ENCODE measurements at places on chromosomes 3 and 15.

- no peak for DNase-seq
Observed at GRCh38 chr3:152352554-152352953, 83.8 kb downstream of the MBNL1 start.

- DNase-seq, result no peak
Observed at GRCh38 chr3:123755501-123755900, 128.6 kb downstream of the MYLK start.

DNA sequence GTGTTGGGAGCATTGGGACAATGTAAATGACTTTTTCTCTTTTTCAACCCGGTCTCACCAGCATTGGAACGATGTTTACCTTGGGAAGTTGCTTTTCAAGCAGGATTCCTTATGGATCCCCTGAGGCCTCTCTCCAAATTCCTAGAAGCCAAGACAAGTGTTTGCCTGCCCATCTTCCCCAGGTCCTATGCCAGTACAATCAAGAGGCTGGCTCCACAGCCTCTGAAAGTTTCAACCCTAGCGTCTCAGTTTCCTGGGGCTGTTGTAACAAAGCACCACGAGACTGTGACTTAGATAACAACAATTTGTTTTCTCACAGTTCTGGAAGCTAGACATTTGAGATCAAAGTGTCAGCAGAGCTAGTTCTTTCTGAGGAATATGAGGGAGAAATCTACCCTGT is 347.2 kb upstream of the UMPS start:
- no peak for DNase-seq

DNA sequence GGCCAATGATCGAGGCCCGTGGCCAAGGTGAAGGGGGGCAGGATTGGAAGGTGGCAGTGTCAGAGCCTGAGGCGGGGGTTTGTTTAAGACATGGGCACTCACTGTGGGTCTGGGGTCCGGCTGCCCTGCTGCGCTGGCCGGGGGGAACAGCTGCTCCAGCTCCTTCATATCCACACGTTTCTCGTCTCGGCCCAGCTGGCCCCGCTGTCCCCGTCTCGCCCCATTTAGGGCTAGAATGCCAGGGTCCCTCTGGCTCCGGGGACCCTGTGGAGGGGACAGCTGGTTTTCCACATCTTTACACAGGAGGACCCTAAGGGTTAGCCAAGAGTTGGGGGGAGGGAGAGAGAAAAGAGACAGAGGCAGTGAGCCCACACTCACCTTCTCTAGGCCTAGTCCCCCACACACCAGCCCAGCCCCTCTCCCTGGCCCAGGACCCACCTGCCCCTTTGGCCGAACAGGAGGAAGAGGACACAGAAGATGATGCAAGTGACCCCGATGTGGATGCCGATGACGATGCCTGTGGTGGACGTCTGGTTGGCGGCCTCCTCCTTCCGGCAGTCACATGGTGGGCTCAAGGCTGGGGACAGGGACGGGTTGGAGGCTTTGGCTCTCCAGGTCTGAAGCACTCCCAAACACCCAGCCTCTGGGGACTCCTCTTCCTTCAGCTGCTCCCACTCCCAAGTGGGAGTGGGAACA is 25.0 kb downstream of the RNU5B-1 start:
- DNase-seq, result no peak

GRCh38 chr15:75153087-75153486 is 48.6 kb upstream of the C15orf39 start:
- peak; percentile 28 for DNase-seq

DNA sequence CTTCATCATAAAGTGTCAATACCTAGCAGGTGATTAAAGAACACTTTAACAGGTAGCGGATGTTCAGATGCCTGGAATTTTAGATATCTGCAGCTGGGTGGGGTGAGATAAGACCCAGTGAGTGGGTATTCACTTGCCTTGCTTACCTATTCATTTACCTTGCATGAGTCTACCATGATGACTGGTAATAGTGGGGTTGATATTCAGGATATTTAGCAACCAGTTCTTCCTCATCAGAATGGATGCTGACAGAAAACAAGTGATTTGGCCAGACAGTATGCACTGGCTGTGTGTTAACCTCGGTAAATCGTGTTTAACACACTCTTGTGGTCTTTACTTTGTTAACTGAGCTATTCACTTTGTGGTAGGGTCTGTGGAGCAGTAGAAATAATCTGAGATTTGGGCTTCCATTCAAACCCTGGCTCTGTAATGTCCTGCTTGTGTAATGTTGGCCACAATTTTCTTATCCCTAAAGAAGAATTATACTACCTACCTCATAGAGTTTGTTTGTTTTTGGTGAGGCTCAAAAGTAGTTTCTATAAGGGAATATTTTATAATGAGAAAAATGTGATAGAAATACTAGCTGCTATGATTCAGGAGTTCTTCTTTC is 391.9 kb upstream of the TBL1XR1 start:
- DNase-seq, result no peak

DNA sequence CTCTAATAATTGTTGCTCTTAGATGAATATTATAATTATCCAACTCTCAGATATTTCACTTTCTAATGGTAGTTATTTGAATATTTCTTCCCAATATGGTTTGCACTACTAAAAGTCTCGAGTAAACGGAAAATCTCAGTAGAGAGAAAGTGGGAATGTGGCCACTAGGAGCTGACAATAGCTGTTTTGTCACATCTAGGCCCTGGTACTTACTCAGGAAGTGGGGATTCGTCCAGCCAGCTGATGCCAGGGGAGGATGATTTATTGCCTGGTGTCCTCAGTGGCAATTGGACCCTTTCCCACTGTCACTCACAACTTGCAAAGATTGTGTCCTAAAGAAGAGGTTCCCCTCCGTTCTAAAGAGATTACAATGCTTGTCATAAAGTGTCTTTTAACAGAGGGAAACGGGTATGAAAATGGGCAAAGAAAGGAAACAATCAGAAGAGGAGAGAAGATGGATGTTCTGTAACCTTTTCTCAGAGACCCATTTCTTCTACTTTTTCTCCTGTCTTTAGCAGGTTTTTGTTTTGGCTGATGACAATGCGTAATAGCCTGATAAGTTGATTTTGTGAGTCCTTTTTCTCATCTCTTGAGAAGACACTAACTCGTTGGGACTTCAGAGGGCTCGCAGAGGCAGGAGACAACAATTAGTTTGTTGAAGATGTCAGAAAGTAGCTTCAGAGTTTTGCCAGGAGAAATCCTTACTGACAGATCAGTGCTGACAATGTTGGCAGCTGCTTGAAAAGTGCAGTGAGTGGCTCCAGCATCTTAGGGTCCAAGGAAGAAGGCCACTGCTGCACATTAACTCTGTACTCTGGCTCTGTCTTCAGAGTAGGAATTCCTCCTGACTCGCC is 320.6 kb downstream of the MECOM start:
- DNase-seq, result no peak

DNA sequence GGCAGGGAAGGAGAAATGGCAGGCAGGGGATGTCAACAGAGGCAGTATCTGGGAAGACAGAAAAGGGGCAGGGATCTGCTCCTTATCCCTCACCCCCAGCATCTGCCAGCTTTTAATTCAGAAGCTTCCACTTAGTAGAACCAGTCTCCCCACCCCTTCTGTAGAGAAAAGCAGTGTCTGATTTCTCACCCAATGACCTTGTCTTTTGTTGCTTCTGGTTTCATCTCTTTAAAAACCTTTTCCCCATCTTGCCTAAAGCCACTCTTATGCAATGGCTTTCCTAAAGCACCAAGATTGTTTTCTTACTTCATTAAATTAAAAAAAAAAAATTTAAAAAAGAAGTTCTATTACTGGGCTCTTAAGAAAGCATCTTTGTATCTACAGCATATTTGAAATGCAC is 27.8 kb downstream of the ARHGEF3 start:
- no peak for DNase-seq

DNA sequence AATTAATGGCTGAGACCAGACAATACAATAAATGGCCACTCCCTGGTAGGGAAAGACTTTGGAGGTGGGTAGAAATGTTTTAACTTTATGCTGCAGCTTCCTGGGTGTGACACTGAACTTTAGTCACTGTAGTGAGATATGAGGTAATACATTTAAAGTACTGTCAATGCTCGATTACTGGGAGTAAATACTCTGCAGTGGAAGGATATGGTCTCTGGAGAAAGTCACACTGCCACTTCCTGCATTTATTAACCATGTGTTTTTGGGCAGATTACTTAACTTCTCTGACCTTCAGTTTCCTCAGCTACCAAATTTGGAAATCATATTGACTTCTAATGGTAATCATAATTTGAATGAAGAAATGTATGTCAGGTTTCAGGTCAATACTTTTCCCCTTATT is 317.1 kb upstream of the TGFBR2 start:
- no peak for DNase-seq

DNA sequence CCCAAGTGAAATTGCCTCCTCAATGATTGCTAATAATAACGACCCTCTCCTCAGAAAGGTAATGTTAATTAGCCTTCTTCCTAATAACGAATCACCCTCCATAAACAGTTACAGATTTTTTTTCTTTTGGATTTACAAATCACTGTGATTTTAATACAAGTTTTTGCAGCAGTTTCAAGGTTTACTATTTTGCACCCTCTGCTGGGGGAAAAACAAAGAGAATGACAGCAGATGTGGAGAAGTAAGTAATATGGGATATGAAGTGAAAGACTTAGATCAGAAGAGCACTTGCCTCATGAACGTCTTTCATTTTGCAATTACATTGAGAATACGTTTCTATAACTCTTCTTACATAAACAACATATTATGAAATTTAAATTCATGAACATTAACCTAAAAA is 16.1 kb upstream of the CNTN3 start:
- peak; percentile 49 for DNase-seq
